MV-4-11 (cell line): ENCODE measurements at places on chromosomes 12 and 14.

DNA sequence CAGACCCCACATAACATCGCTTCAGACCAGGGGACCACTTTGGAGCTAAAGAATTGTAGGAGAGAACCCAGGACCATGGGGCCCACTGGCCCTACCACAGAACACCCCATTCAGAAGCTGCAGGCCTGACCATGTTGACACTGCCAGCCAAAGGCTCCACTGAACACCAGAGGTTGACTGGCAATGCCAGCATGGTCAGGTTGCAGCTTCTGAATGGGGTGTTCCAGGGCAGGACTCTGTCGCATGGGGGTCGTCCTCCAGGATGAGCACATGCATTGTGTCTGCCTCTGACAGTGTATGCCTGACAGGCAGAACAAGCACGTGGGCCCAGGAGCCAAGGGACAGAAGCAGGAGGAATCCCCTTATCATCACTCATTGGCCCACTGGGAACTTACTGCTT lies 34.1 kb downstream of the DIO3 start:
- DNase-seq = no peak

DNA sequence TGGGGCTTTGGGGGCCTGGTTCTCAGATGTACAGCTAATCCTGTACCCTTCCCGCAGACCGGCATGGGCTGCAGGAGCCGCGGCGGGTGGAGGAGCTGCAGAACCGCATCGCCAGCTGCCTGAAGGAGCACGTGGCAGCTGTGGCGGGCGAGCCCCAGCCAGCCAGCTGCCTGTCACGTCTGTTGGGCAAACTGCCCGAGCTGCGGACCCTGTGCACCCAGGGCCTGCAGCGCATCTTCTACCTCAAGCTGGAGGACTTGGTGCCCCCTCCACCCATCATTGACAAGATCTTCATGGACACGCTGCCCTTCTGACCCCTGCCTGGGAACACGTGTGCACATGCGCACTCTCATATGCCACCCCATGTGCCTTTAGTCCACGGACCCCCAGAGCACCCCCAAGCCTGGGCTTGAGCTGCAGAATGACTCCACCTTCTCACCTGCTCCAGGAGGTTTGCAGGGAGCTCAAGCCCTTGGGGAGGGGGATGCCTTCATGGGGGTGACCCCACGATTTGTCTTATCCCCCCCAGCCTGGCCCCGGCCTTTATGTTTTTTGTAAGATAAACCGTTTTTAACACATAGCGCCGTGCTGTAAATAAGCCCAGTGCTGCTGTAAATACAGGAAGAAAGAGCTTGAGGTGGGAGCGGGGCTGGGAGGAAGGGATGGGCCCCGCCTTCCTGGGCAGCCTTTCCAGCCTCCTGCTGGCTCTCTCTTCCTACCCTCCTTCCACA lies 7.6 kb downstream of the NR4A1 start:
- DNase-seq = peak; percentile 19

DNA sequence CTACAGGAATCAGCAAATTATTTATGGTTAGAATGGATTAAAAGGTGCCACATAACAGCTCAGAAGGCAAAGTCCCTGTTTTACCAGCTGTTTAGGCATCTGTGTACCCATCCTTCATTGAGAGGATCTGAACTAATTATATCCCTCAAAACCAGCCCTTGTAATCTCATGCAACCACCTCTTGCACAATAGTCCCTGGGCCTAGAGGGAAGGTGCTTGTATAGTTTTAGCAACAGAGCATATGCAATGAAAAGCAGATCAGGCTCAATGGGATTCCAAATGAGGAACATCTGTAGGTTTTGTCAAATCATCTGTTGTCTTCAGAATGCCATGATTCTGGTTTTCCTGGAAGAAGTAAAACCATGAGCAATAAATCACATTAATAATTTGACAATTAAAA lies 26.0 kb upstream of the GLIPR1L2 start:
- DNase-seq = peak; percentile 96

DNA sequence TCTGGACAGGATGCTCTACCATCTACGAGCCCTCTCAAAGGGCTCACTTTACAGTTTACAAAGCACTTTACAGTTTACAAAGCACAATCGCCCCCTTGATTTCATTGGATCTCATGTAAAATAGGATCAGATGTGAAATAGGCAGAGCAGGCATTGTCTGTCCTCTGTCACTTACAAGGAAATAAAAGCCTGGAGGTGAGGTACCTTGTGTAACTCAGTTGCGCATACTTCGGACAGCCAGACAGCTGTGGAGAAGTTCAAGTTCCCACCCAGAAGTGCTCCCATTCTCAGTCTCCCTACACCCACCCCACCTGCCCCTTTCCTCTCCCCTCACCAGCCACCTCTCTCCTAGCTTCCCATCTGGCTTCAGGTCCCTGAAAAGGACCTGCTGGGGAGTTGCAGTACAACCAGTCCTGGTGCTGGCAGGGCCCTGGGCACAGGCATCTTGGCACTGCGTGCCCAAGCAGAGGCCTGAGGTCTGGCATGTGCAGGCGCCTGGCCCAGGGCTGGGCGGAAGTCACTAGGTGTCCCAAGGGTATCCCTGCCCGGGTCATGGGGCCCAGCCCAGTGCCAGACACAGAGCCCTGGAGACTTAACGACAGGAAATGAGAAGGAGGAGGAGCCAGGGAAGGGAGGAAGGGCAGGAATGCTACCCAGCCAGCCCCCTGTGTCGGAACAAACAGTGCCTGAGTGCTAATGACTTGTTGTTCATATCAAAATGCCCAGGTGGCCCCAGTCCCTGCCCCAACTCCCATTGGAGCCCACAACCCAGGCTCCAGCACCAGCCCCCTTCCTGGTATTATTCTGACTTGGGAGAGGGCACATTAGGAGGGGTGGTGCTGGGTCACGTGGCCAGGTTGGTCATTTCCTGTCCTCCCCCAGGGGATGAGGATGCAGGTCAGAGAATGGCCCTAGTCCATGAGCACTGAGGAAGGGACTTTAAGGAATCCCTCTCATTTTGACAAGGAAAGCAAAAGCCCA lies 5.4 kb downstream of the RAPGEF3 start:
- peak; percentile 11 for DNase-seq

DNA sequence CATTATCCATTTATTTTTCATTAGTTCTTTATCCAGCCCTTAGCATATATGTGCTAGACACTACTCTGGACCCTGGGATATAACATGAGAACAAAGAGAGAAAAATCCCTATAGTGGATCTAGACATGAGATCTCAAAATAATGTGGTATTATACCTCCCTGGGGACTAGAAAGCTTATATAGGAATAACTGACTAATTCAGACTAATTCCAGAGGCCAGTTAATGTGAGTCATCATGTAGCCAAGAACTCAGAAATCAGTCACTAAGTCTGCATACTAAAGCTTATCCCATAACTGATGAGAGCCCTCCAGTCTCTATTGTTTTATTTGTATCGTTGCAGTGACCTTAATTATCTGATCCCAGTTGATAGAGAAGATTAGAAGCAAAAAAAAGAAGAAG lies 267.1 kb upstream of the RGS6 start:
- no peak for DNase-seq

DNA sequence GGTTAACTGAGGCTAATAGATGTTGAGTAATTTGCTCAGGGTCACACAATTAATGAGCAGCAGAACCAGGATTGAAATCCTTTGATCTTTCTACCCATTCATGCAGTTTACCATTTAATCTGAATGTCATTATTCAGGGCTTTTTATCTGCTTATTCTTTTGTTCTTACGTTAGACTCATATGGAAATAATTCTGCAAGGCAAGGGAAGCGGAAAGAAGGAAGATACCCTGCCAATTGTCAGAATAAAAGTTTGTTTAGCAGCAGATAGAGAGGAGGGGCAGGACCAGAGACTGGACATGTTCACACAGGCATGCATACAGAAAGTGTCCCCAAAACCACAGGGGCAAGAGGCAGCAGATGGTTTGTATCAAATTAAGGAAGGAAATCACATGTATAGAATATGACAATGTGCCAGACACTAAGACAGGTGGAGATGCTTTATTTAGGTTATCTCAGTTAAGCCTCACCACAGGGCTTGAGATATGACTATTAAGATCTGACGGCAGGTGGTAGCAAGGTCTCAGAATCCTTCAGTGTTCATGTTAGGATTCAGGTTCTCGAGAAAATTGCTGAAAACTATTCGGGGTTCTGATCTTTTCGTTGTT lies 29.8 kb downstream of the BRMS1L start:
- DNase-seq = peak; percentile 34

DNA sequence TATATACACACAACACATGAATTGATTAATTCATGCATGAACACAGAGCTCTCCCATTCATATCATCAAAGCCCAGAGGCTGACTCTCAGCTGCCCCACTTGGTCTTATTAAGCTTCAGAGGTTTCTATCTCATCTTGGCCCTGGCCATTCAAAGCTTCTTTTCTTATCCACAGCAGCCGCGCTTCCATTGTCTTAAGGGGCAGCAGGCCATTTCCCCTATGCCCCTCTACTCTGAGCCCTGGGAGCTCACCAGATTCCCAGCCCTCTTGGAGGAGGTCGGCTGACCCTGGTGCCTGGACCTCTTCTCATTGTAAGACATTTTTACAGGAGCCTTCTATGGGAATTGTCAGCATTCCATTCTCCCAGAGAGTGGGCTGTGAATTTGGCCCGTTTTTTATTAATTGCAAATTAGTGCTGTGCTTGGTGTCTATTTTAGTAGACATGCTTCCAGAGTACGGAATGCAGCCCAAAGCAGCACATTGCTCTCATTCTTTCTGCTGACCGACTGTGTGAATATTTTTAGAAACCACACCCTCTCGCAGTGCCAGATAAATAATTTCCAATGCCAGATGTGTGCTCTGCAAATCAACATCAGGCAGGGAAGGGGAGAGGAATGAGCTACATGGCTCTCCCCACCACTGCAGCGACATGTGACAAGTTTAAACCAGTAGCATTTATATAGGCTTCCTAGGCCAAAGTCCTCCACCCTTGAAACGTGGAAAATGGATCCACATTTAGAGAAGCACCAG lies 58.5 kb downstream of the NUAK1 start:
- no peak for DNase-seq

DNA sequence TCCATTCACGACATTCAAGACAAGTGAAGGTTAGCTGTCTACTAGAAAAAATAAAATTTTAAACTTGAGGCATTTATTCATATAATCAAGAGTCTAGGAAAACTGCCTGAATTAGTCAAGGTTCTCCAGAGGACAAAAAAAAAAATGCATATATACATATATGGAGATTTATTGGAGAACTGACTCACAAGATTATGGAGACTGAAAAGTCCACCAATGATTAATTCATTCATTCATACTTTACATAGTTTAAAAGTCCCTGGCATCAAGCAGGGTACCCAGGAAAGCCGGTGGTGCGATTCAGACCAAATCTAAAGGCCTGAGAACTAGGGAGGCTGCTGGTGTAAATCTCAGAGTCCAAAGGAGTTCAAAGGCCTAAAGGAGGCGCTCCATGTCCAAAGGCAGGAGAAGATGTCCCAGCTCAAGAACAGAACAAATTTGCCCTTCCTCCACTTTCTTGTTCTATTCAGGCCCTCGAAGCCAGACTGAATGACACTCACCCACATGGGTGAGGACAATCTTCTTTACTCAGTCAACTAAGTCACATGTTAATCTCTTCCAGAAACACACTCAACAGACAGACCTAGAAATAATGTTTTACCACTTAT lies 64.3 kb downstream of the ANKS1B start:
- DNase-seq = no peak

DNA sequence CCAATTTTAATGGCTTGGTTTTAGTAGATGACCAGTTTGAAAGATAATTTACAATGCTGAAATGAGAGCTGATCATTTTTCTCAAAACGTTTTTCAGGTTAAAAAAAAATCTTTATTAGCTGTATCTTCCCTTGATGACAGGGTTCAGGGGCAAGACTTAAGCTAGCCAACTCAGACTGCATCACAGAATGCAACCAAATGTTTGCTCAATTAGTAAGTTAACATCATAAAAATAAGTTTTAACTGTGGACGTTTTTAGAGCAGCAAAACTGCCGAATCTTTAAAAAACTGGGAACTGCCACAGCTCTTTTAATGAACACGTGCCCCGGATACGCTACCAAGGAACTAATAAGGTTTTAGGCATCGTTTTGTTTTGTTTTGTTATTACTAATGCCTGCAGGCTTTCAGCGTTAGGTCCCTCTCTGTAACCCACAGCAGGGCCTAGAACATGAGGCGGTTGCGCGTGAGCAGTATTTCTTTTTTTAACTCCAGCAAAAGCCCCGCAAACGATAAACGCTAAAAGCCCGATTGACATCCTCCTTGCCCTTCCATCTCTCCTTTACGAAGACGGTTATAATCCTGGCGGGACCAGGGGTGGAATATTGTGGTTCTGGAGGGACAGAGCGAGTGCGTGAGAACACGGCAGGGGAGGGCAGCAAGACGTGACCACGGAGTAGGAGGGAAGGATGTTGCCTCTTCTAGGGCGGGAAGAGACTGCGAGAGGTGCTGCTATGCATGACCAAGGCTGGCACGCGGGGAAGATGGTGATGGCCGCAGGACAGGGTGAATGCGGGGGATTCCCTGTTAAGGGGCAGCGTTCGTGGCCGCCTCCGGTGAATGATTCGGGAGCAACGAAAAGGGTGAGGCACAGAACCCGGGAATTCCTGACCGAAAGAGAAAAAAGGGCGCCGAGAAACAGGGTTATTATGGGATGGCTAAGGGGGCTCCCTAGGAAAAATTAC lies 652 bp downstream of the SUPT16H start:
- DNase-seq = peak; percentile 31

GRCh38 chr14:50739186-50739585 lies 71.1 kb upstream of the SAV1 start:
- DNase-seq = no peak

DNA sequence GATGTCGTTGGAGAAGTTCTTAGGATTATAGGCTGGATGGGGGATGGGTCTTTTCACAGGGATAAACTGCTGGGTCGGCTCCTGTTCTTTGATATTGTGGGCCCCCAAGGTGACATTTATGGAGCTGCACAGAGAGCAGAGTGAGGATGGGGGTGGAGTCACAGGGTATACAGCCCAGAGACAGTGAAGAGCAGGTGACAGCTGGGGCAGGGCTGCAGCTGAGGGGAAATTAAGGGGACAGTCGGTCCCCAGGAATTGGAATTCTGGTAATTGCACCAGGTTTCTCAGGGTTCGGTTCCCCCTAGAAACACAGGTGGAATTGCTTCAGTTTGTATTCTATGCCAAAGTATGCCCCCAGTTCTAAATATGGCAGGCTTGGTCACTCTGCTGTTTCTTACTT lies 1.7 kb downstream of the GZMB start:
- DNase-seq = no peak

- DNase-seq = no peak
Observed at GRCh38 chr14:53037016-53037415, 86.2 kb upstream of the FERMT2 start.

GRCh38 chr12:86139671-86140070 lies 116.5 kb downstream of the MGAT4C start:
- no peak for DNase-seq

GRCh38 chr12:121523741-121524140 lies 57.1 kb downstream of the KDM2B start:
- DNase-seq = no peak
